Tibial nerve (tissue), 4 donors: ENCODE measurements at places on chromosomes 5 and 9. TPM values are rescaled to one million over a fixed set of nuclear protein-coding genes. Genes with fewer than 3 reads are reported as not detected.
A peak's percentile ranks its signal among the peaks of the same experiment; 100 is the strongest.

DNA sequence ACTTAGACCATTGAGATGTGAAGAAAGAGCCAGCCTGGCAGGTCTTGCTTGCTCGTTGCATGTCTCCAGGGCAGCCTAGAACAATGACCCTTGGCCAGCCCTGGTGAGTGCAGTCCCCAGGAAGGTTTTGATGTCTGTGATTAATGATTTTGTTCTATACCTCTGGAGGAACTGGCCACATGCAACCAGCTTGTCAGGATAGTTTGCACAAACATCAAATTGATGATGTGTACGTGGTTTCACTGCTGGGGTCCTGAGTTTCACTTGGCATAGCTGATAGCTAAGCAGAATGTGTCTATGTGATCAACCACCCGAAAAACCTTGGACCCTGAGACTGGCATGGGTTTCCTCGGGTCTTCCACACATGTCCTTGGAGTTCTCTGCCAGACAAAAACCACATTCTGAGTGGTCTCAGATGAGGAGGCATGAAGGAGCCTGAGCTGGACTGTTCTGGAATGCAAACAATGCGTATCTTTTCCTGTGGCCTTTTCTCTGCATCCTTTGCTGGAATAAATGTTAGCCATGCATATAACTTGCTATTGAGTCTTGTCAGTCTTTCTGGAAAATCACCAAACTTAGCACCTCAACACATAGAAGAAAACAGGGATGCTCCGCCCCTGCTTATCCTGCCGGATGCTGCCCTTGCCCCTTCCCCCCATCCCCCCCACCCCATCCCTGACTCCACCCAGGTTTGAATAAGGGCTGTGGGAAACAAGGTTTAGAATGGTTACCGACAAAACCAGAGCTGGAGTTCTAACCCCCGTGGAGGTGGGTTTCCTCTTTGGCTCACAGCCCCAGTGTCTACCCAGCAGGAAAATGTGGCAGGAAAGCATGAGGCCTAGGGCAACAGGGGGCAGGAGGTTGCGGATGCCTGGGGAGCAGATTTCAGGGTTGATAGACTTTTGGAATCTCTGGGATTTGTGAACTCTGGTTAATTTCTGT is 50.1 kb upstream of the ANKRD33B start:
- H3K27me3 ChIP-seq: no peaks in the 10 kb centered on the region
- no peak overlapping the region for H3K4me3 ChIP-seq
- H3K36me3 ChIP-seq: no peaks in the 10 kb centered on the region
- peaks cover 27% of the 10 kb centered on the region for H3K4me1 ChIP-seq

DNA sequence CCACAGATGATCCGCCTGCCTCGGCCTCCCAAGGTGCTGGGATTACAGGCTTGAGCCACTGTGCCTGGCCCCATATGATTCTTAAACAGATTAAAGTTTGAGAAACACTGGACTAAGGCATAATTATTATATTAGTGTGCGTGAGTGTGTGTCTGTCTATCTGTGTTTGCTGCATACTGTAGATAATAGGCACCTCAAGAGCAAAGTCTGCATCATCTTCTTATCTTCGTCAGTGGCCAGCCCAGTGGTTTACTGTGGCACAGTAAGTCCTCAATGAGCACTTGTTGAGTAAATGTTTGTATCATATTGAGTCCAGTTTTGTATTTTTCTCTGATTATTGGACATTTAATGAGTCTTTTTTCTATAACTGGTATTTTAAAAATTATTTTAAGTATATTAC is 81.7 kb downstream of the ITGA1 start:
- no peaks in the 10 kb centered on the region for H3K36me3 ChIP-seq
- H3K27me3 ChIP-seq: no peaks in the 10 kb centered on the region
- peaks cover 38% of the 10 kb centered on the region for H3K4me1 ChIP-seq
- H3K4me3 ChIP-seq: no peak overlapping the region
- no peak overlapping the region for H3K27ac ChIP-seq

- no peaks in the 10 kb centered on the region for H3K36me3 ChIP-seq
- no peaks in the 10 kb centered on the region for H3K27me3 ChIP-seq
- DNase-seq: no peak
- peak overlapping the region; percentile 45 for H3K27ac ChIP-seq
- H3K4me1 ChIP-seq: peaks cover 40% of the 10 kb centered on the region
These were observed 2.0 kb upstream of the APC start for GRCh38 chr5:112735702-112736101.

The UBLCP1 gene
- 20.7 TPM for total RNA-seq

- no peaks in the 10 kb centered on the region for H3K27me3 ChIP-seq
- H3K4me1 ChIP-seq: no peaks in the 10 kb centered on the region
- H3K27ac ChIP-seq: no peak overlapping the region
- H3K36me3 ChIP-seq: no peaks in the 10 kb centered on the region
- H3K4me3 ChIP-seq: no peak overlapping the region
- DNase-seq: no peak
These were observed 21.7 kb upstream of the SPDL1 start for GRCh38 chr5:169561893-169562292.

The INSL4 gene
- total RNA-seq: not detected

The LECT2 gene
- not detected for total RNA-seq
